Liver (tissue), 10 donors: ENCODE measurements at places on chromosomes 3 and 15. TPM values are rescaled to one million over a fixed set of nuclear protein-coding genes. Genes with fewer than 3 reads are reported as not detected.

DNA sequence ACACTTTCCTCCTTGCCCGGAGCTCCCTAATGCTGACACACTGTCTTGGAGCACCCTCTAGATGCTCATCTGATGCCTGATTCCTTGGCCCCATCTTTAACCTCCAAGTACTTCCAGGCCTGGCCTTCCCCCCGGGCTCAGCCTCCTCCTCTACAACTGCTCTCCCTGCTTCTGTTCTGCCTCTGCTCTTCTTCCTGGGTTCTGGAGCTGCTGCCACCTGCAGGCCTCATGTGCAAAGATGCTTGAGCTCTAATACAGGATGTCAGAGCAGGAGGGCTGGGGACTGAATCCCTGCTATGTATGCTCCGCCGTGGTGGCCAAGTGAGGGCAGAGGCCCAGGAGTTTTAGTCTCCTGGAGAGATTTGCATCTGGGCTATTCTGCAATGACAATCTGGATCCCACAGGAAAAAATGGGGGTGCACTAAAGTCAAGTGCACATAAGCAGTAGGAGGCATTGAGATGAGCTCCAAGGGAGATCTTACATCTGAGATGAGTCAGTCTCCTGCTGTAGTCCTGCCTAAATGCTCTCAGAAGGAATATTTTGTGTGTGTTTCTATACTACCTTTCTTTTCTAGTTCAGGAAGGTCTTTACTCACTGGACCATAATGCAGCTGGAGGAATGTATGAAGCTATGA lies 296.3 kb downstream of the UACA start:
- DNase-seq = no peak

GRCh38 chr3:100155128-100155527 lies 40.8 kb upstream of the FILIP1L start:
- DNase-seq = no peak

GRCh38 chr3:81871358-81872155 lies 110.1 kb upstream of the GBE1 start:
- DNase-seq = no peak

DNA sequence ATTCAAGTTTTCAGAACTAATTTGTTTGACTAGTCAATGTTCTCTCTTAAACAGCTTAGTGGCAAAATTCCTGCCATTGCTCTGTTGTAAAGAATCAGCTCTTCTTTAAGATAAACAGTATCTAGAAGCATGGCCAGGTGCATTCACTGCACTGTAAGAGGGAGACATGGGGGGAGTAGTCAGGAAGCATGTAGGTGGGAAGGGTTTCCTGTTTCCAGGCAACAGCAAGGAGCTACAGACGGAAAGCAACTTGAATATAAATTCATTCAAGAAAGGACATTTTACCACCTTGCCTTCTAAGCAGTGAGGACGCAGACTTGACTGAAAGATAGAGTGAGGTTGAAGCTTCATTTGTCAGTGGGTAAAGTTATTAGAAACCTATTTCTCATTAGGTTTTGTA lies 55.3 kb downstream of the BBX start:
- DNase-seq = no peak

DNA sequence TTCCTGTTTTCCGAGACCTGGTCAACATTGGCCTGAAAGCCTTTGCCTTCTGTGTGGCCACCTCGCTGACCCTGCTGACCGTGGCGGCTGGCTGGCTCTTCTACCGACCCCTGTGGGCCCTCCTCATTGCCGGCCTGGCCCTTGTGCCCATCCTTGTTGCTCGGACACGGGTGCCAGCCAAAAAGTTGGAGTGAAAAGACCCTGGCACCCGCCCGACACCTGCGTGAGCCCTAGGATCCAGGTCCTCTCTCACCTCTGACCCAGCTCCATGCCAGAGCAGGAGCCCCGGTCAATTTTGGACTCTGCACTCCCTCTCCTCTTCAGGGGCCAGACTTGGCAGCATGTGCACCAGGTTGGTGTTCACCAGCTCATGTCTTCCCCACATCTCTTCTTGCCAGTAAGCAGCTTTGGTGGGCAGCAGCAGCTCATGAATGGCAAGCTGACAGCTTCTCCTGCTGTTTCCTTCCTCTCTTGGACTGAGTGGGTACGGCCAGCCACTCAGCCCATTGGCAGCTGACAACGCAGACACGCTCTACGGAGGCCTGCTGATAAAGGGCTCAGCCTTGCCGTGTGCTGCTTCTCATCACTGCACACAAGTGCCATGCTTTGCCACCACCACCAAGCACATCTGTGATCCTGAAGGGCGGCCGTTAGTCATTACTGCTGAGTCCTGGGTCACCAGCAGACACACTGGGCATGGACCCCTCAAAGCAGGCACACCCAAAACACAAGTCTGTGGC lies 16.9 kb downstream of the TMEM43 start:
- no peak for DNase-seq

The CSPG4 gene
- total RNA-seq = 1.2 TPM

The MESP2 gene
- total RNA-seq = not detected

GRCh38 chr3:26515351-26515750 lies 107.2 kb upstream of the LRRC3B start:
- DNase-seq = no peak

DNA sequence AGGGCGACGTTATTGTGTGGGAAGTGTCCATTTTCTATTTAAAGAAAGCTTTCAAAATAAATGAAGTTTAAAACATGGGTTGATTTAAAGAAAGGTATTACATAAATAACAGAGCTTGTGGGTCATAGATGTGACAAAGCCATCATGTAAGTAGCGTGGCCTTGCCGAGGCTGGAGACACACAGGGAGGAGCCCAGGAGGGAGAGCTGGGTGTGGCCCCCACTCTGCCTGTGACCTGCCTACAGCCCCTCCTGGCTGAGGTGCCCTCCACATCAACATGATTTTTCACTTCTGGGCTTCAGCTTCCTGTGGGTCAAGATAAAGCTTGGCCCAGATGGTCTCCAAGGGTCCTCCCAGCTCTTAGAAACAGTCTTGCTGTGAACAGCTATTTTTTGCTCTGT lies 12.5 kb upstream of the MGLL start:
- DNase-seq = no peak

- no peak for DNase-seq
Measured at GRCh38 chr3:23324745-23325144, 121.6 kb downstream of the UBE2E2 start.

DNA sequence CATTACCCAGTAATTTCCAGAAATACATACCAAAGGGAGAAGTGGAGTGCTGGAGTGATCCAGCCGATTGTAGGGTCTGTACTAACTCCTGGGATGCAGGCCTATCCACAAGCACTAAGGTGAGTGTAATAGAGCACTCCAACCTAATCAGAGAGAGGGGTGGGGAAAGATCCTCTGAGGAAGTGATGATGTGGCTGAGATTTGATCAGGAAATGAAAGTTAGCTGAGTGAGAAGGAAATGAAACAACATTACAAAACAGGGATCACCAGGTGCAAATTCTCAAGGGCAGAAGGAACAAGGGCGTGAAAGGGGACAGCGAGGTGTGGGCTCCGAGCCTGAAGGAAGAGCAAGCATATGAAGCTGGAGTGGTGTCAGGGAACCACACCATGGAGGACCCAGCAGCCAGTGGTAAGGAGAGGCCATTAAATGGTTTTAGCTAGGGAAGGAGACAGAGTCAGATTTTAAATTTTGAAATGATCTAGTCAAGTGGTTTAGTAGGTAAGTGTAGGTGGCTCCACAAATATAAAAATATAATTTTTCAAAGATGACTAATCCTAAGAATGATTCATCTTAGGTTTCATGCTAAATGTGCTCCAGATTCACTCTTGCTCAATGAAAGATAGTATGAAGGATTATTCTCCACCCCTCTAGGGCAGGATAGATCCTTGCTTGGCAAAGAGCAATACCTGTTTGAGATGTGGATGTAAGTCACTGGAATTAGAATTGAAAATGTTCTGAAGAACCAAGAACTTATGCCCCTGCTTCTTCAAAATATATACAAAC lies 348.7 kb downstream of the TBL1XR1 start:
- no peak for DNase-seq

GRCh38 chr3:24182756-24183155 lies 237.7 kb downstream of the NR1D2 start:
- no peak for DNase-seq

- DNase-seq = no peak
Measured at GRCh38 chr3:50170689-50171088, 15.6 kb downstream of the SEMA3F start.
